ENCODE measurements at places on chromosomes 7 and 10. TPM values are rescaled to one million over a fixed set of nuclear protein-coding genes. Genes with fewer than 3 reads are reported as not detected.

Gene PKD2L1
- total RNA-seq = not detected

Gene SLC16A9
- total RNA-seq = 18.2 TPM

GRCh38 chr7:77753173-77753572 is 45.1 kb downstream of the TMEM60 start:
- no peaks in the 10 kb centered on the region for H3K4me1 ChIP-seq
- DNase-seq = no peak
- no peak overlapping the region for H3K27ac ChIP-seq
- no peaks in the 10 kb centered on the region for H3K27me3 ChIP-seq
- no peaks in the 10 kb centered on the region for H3K36me3 ChIP-seq

Gene OR13A1
- total RNA-seq = 1.2 TPM

DNA sequence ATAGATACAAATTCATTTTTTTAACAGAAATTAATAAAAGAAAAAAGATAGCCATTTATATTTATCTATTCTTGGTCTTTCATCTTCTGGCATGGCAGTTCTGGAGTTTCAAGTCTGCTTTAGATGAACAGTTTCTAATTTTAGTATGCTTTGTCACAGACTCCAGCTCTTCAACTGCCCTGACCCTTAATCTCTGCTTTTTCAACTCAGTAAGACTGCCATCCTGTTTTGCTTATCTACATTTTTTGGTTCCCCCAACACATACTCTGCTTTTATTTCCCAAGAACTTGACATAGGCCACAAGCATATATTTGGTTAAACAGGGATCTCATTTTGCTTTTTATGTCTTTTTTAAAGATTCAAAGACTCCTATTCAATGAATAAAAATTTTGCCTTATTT is 309.3 kb upstream of the KCND2 start:
- H3K27ac ChIP-seq = no peak overlapping the region
- no peaks in the 10 kb centered on the region for H3K36me3 ChIP-seq
- DNase-seq = no peak
- H3K27me3 ChIP-seq = no peaks in the 10 kb centered on the region

GRCh38 chr10:43994539-43994938 is 345.9 kb upstream of the ZNF32 start:
- no peaks in the 10 kb centered on the region for H3K4me1 ChIP-seq
- no peak for DNase-seq
- H3K36me3 ChIP-seq = no peaks in the 10 kb centered on the region
- H3K4me3 ChIP-seq = no peak overlapping the region

GRCh38 chr7:87354749-87355148 is 9.3 kb downstream of the CROT start:
- H3K4me3 ChIP-seq = no peak overlapping the region
- H3K4me1 ChIP-seq = no peaks in the 10 kb centered on the region
- no peak overlapping the region for H3K27ac ChIP-seq
- no peak for DNase-seq

Gene HGF
- 2.6 TPM for total RNA-seq

DNA sequence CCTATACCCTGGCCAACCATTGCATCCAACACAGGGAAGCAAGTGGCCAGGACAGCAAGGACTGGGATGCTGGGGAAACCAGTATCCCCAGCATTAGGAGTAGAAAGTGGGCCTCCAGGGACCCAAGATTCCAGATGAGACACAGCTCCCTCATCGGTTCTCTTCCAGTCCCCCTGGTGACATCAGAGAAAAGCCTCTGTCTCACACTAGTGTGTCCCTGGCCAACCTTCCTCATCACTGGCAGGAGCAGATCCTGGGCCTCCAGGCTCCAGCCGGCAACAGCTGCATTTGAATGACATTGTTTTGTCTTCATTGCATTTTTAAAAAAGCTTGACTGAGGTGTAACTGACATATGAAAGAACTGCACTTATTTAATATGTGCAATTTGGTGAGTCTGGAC is 177.3 kb upstream of the LYZL2 start:
- no peak overlapping the region for H3K4me3 ChIP-seq
- no peaks in the 10 kb centered on the region for H3K27me3 ChIP-seq
- no peaks in the 10 kb centered on the region for H3K36me3 ChIP-seq
- peaks cover 30% of the 10 kb centered on the region for H3K4me1 ChIP-seq
- DNase-seq = no peak

DNA sequence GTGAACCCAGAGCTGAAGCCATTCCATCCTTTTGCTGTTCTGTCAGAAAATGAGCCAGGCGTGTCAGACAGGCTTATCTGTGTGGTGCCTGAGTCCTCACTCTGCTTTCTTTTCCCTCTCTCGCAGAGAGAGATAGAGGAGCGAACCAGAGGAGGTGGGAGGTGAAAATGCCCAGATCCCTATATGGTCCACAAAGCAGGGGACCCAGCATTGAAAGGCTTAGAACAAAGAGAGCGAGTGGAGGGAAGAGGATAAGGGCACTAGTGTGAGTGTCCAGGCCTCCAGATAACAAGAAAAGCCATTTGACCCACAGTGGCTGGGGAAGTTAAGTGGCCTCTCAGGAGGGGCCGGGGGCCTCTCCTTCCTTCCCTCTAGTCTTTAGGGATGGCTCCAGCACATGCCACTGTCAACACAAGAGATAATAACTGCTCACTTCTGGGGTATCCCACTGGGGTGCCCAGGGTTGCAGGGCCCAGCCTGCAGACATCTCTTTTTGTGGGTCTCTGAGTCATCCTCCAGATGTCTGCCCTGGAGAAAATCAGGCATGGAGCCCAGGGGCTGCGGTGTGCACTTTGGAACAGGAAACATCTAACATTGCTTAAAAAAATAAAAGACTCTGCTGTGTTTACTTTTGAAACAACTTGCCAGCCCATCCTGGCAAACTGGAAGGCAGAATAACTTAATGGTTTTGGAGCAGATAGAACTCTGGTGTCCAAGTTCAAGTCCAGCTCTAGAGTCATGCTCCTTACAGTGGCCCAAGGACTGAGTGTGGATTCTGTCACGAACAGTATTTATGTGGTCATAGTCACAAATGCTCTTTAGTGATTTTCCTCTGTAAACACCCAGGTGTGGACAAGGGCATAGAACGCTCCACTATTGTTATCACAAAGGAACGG is 189.5 kb downstream of the CXCL12 start:
- H3K36me3 ChIP-seq = no peaks in the 10 kb centered on the region
- peak; percentile 80 for DNase-seq
- peaks cover 11% of the 10 kb centered on the region for H3K4me1 ChIP-seq
- H3K4me3 ChIP-seq = no peak overlapping the region
- H3K27ac ChIP-seq = peak overlapping the region; percentile 59
- no peaks in the 10 kb centered on the region for H3K27me3 ChIP-seq

Gene CUL1
- total RNA-seq = 39.7 TPM

GRCh38 chr10:107434201-107434600 is 269.7 kb upstream of the SORCS1 start:
- no peaks in the 10 kb centered on the region for H3K27me3 ChIP-seq
- DNase-seq = no peak
- H3K4me1 ChIP-seq = no peaks in the 10 kb centered on the region
- H3K36me3 ChIP-seq = no peaks in the 10 kb centered on the region

GRCh38 chr10:69792341-69792740 is 9.4 kb upstream of the COL13A1 start:
- no peaks in the 10 kb centered on the region for H3K36me3 ChIP-seq
- no peaks in the 10 kb centered on the region for H3K27me3 ChIP-seq
- no peak overlapping the region for H3K4me3 ChIP-seq
- no peaks in the 10 kb centered on the region for H3K4me1 ChIP-seq

- H3K4me3 ChIP-seq = no peak overlapping the region
- no peaks in the 10 kb centered on the region for H3K36me3 ChIP-seq
- no peaks in the 10 kb centered on the region for H3K4me1 ChIP-seq
- no peak for DNase-seq
Measured at GRCh38 chr10:72847681-72848080, 45.9 kb upstream of the OIT3 start.

- H3K27me3 ChIP-seq = no peaks in the 10 kb centered on the region
- H3K36me3 ChIP-seq = no peaks in the 10 kb centered on the region
- H3K4me1 ChIP-seq = no peaks in the 10 kb centered on the region
- no peak for DNase-seq
- H3K27ac ChIP-seq = no peak overlapping the region
Measured at GRCh38 chr7:120412139-120413050, 139.4 kb downstream of the KCND2 start.

DNA sequence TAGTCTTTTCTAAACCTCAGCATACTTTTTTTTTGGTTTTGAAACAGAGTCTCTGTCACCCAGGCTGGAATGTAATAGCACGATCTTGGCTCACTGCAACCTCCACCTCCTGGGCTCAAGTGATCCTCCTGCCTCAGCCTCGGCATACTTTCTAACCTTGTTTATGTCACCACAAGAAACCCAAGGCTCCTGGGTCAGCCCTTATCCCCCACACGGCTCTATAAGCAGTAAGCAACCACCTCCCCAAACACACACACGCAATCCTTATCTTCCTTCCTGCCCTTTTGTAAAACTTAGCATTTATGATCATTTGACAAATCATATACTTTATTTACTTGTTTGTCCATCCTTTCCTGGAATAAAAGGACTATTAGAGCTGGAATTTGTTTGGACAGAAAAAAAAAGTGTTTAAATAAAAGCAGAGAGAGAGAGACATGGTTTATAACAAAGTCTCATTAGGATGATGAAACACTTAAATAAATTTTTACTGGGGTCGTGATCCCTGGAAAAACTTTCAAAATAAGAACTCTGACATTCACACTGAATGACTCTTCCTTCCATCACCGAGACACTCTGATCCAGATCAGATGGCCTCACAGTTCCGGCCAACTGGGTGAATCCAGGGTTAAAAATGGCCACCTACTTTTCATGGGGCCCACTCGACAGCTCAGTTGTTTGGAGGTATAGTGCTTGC is 72.7 kb upstream of the PIK3CG start:
- H3K27me3 ChIP-seq = no peaks in the 10 kb centered on the region
- no peaks in the 10 kb centered on the region for H3K4me1 ChIP-seq
- no peak overlapping the region for H3K27ac ChIP-seq
- no peak for DNase-seq
- no peak overlapping the region for H3K4me3 ChIP-seq
- H3K36me3 ChIP-seq = no peaks in the 10 kb centered on the region

Gene ELFN1
- 6.7 TPM for total RNA-seq
